ENCODE measurements at places on chromosomes 12 and 14. TPM values are rescaled to one million over a fixed set of nuclear protein-coding genes. Genes with fewer than 3 reads are reported as not detected.

GRCh38 chr12:32589165-32589865, 89.8 kb upstream of the DNM1L start:
- H3K27me3 ChIP-seq: no peaks in the 10 kb centered on the region
- no peaks in the 10 kb centered on the region for H3K36me3 ChIP-seq
- H3K4me3 ChIP-seq: no peak overlapping the region
- H3K4me1 ChIP-seq: peaks cover 10% of the 10 kb centered on the region
- H3K27ac ChIP-seq: no peak overlapping the region
- no peak for DNase-seq

GRCh38 chr14:69741055-69741454, 25.9 kb upstream of the SRSF5 start:
- peaks cover 2% of the 10 kb centered on the region for H3K4me1 ChIP-seq
- H3K27ac ChIP-seq: no peak overlapping the region
- no peaks in the 10 kb centered on the region for H3K27me3 ChIP-seq
- H3K4me3 ChIP-seq: no peak overlapping the region
- H3K36me3 ChIP-seq: no peaks in the 10 kb centered on the region

GRCh38 chr12:107207931-107208525, 114.7 kb upstream of the CRY1 start:
- no peaks in the 10 kb centered on the region for H3K4me1 ChIP-seq
- no peak overlapping the region for H3K27ac ChIP-seq
- no peaks in the 10 kb centered on the region for H3K36me3 ChIP-seq
- no peak for DNase-seq
- no peak overlapping the region for H3K4me3 ChIP-seq

DNA sequence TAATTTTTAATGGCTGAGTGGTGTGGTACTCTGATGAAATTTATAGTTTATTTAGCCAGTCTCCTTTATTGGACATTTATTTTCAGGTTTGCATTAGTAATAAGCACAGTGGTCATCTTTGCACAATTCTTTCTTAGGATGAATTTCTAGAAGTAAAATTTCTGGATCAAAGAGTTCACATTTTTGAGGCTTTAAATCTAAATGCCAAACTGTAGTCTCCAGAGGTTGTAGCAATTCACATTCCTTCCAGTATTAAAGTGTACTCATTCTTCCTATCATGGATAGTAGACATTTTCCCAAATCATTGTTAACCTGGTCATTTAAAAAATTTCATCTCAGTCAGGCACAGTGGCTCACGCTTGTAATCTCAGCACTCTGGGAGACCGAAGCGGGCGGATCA, 24.8 kb downstream of the SLC39A9 start:
- no peak overlapping the region for H3K27ac ChIP-seq
- DNase-seq: no peak
- H3K36me3 ChIP-seq: peaks cover 33% of the 10 kb centered on the region
- H3K4me3 ChIP-seq: no peak overlapping the region

- no peak overlapping the region for H3K4me3 ChIP-seq
- no peaks in the 10 kb centered on the region for H3K36me3 ChIP-seq
- H3K27me3 ChIP-seq: no peaks in the 10 kb centered on the region
- H3K4me1 ChIP-seq: no peaks in the 10 kb centered on the region
Measured at GRCh38 chr12:26791301-26791791, 41.6 kb downstream of the ITPR2 start.

DNA sequence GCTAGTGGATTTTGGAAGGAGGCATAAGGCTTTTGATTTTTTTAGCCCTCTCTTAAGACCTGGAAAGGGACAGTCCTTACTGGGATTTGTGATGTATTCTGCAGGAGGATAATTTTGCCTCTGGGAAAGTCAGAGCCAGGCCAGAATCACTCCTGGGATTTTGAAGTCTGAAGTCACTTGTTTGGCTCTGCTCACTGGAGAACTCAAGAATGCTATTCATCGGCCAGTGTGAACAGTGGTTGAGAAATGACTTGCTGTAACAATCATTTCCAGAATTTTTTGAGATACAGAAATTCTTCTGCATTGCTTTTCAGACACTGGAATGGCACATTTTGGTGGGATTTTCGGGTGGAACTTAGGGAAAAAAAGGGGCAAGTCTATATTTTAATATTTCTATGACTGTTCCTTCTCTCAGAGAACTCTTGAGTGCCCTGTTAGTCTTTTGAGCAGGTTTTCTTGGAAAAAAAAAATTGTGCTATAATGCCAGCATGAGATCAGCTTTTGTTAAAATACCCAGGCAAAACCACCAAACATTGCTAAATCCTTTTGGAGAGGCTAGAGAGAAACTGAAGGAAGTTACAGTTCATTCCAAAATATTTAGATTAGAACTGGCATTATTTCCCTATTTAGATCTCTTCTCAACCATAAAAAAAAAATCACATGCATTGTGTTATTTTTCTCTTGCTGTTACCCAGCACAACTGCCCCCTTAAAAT, 26.1 kb upstream of the BHLHE41 start:
- DNase-seq: no peak
- no peaks in the 10 kb centered on the region for H3K36me3 ChIP-seq
- H3K27ac ChIP-seq: no peak overlapping the region

DNA sequence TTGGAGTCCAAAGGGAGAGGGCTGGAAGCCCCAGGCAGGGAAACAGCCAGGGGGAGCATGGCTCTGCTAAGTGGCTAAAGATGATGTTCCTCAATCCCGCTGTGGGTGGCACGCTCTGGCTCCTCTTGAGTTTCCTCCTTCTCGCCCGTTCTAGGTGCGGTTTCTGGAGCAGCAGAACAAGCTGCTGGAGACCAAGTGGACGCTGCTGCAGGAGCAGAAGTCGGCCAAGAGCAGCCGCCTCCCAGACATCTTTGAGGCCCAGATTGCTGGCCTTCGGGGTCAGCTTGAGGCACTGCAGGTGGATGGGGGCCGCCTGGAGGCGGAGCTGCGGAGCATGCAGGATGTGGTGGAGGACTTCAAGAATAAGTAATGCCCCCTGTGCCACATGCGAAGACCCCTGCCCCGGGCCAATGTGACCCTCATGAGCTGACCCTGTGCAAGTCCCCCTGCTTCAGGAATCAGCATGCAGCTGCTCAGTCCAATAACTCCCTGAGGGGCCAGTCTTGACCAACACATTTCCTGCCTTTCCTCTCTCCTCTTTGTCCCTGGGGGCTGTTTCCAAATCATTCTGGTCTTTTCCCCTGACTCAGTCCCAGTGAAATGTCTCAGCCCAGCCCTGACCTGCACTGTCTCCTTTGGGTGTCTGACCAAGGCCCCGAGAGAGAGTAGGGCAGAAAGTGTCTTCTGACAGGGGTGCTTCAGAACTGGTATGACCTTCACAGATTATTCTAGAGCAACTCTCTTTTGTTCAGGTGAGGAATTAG, 2.1 kb downstream of the KRT7 start:
- H3K4me3 ChIP-seq: no peak overlapping the region
- no peaks in the 10 kb centered on the region for H3K36me3 ChIP-seq
- no peaks in the 10 kb centered on the region for H3K27me3 ChIP-seq
- no peak for DNase-seq
- no peak overlapping the region for H3K27ac ChIP-seq
- no peaks in the 10 kb centered on the region for H3K4me1 ChIP-seq

DNA sequence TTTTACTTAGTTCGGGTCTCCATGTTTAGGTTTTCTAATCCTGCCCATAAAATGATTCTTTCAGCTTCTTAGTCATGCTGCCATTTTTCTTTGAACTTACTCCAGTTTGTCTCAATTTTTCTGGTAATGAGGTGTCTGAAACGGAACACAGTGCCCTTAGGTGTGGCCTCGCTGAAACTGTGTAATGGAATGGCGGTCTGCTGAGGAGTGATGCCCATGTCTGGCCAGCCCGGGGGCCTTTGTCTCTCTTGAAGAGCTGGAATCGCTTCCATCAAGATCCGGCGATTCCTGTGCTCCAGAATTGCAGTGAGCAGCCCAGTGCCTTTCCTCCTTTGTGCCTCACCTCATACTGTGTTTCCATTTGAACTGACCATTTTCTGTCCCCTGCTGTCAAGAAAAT, 112.5 kb downstream of the FBXL14 start:
- H3K27me3 ChIP-seq: no peaks in the 10 kb centered on the region
- H3K4me3 ChIP-seq: no peak overlapping the region
- H3K4me1 ChIP-seq: no peaks in the 10 kb centered on the region
- DNase-seq: no peak
- no peak overlapping the region for H3K27ac ChIP-seq

DNA sequence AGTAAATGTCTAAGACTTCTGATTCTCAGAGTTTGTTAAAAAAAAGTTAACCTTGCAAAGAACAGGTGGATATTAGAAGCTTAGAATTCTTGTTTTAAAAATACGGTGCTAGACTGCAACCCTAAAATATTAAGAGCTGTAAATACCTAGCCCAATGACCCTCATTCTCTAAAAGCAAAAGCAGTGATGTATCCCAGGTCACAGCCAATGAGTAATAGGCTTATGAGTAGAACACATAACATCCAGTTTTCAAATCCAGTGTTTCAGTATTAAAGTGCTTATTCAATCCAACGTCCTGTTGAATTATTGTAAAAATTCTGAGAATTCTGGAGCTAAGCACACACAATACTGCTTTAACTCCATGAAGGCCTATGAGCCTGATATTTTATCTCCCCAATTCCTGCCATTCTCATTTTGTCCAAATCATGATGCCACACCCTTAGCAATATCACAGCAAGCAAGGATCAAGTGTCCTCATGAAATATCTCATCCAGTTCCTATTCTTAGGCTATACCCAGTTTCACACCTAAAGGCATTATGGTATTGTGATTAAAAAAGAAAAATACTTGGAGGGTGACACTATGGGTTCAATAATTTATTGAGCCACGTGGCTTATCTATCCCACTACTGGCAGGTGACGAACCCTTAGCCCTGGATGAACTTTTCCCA, 15.3 kb upstream of the ARID4A start:
- no peak overlapping the region for H3K4me3 ChIP-seq
- H3K4me1 ChIP-seq: peaks cover 28% of the 10 kb centered on the region
- no peak for DNase-seq
- H3K27me3 ChIP-seq: no peaks in the 10 kb centered on the region

DNA sequence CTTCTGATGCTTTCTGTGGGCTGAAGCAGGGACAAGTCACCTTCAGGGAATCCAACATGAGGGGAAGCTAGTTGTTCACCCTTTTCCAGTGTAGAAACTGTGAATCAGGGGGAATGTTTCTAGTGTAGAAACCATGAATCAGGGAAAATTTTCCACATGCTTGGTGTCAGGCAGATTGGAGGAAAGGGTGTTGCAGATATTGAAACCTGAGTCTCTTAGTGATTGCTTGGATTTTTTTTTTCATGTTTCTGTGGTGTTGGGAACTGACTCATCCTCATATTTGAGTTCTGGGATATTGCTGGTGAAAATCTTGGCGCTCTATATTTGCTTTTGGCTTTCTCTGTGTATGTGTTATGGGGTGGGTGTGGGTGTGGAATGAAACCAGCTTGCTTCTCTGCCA, 144.5 kb upstream of the FBXO33 start:
- H3K27me3 ChIP-seq: no peaks in the 10 kb centered on the region
- no peak overlapping the region for H3K27ac ChIP-seq
- H3K36me3 ChIP-seq: no peaks in the 10 kb centered on the region
- no peak overlapping the region for H3K4me3 ChIP-seq
- no peak for DNase-seq

Gene KCNC2
- not detected for total RNA-seq

Gene KRT73
- total RNA-seq: not detected

Gene KRT83
- not detected for total RNA-seq

Gene EVL
- total RNA-seq: 218 TPM

Gene KRT82
- total RNA-seq: not detected

Gene PIP4K2C
- 24.7 TPM for total RNA-seq

Gene CEBPE
- total RNA-seq: 0.16 TPM

Data from CD8-positive, alpha-beta memory T cell (primary cell).